ENCODE measurements at places on chromosomes 13 and 19.

DNA sequence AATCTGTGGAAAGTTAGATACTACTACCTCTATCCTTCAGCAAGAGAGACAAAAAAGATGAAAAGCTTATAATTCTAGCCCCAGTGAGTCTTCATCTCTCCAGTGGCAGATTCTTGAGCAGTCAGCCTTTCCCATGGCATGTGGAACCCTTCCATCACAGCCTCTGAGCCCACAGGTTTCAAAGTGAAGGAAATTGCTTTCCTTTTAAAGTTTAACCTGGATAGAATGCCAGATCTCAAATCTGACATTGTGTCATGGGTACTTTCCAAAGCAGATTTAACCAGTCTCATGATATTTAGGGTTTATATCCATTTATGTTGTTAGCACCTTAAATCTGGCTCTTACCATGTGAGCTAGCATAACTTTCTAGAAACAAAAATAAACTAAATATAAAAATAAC, 39.3 kb downstream of the POLR1D start:
- no peak for DNase-seq

DNA sequence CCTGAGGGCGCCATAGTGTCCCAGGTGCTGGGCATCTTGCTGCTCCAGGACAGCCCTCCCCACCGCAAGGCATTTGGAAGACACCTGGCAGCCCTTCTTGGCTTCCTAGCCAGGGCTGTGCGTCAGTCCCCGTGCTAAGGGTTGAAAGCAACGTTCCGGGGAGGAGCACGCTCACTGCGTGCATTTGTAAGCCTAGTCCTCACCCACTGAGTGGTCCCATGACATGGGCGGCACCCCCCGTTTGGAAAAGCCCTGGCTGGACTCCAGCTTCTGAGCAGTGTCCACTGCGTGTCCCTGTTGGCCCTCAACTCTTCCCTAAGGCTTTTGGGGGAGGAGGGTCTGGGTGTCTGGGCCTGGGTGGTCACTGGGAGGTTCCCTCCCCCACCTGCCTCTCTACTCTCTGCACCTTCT, 76.3 kb upstream of the GPR183 start:
- no peak for DNase-seq

GRCh38 chr13:29707876-29708543, 112.5 kb upstream of the SLC7A1 start:
- no peak for DNase-seq

DNA sequence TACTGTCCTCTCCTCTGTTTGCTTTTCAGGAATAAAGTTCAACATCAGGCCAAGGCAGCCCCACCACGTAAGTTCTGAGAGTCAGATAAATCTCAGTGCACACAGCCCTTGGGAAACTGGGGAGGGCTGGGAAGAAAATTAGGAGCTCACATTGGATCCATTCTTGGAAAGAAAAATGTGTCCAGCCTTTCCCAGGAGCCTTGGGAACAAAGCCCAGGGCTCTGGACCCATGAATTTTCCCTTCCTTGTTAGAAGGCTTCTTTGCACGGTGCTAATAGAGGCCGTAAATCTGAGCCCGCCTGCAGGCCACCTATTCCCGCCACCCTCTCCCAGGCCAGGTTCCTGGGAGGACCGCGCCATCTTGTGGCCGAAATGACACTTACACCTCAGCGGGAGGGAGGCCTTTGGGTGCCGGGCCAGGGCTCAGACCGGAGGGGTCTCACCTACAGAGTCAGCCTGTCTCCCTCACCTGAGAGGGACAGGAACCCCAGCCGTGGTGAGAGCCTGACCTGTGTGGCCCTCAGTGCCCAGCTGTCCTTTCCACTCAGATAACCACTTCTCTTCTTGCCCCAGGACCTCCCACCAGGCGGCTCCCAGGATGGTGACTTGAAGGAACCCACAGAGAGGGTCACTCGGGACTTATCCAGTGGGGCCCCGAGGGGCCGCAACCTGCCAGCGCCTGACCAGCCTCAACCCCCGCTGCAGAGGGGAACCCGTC, 25.1 kb upstream of the KCTD15 start:
- peak; percentile 69 for DNase-seq

GRCh38 chr13:112448621-112449544, 72.7 kb downstream of the SPACA7 start:
- no peak for DNase-seq

DNA sequence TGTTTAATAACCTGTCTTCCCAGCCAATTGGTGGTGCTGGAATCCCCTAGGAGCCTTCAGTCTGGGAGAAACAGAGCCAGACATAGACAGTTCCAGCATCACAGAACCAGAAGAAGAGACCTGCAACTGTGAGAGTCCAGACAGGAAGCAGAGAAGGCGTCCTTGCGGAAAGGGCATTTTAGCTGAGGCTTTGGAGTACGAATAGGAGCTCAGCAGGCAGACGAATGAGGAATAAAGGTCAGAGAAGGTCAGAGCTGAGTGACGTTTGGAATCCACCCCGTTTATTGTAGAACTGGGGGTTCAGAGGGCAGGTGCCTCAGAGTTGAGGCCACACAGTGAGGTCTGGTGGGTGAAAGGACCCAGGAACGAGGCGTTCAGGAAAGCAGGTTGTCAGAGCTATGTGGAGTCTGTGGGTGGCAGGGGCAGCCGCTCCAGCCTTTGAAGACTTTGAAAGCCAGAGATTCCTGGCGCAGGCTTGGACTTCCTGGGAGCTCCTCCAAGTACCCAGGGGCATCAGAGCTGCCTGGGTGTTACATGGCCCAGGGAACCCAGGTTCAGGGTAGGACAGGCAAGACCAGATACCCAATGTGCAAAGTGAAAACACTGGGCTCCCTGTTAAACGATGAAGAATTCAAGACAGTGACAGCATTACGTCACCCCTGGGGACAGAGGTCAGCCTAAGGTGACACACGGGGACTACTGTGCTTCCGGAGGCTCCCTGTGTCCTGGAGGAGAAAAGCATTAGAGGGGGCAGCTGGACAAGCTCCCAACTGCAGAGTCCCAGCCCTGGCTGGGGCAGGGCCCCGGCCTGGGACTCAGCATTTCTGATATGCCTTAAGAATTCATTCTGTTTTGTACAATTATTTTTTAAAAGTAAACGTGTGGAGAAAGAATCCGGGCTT, 5.5 kb downstream of the ARRDC2 start:
- DNase-seq: no peak

- no peak for DNase-seq
These were observed 1730.9 kb downstream of the PCDH9 start for GRCh38 chr13:65499256-65499655.

- no peak for DNase-seq
These were observed 17.8 kb downstream of the GATAD2A start for GRCh38 chr19:19423322-19423721.

- no peak for DNase-seq
These were observed 104.7 kb upstream of the TSC22D1 start for GRCh38 chr13:44680746-44681355.

DNA sequence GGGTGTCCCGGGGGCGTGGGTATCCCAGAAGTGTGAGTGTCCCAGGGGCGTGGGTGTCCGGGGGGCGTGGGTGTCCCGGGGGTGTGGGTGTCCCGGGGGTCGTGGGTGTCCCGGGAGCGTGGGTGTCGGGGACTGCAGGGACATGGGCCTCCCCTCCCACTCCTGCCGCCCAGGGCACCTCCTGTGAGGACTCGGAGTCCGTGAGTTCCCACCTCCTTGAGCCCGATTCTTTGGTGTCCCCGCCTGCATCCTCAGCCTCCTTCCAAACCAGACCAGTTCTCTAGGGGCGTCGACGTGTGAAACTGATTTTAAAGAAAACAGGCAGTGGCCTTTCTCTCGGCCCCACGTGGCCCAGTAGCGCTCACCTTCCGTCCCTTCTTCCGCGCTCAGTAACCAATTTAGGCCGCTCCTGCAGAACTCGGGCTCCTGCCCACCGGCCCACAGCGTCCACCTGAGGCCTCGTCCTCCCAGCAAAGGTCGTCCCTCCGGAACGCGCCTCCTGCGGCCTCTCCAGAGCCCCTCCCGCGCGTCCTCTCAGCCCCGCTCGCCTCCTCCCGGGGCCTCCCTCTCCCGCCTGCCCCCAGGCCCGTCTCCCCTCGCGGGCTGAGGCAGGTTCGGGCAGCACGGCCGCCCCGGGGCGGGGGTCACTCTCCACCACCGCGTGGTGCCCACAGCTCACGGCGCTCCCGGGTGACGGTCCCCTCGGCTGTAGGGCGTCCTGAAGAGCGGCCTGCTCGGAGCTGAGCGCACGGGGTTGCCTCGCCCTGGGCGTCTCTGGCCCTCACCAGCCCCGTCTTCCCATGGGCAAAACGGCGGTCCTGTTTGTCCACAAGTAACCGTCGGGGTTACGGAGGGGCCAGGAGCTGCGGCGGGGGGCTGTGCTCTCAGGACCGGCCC, 3.8 kb downstream of the F7 start:
- no peak for DNase-seq

DNA sequence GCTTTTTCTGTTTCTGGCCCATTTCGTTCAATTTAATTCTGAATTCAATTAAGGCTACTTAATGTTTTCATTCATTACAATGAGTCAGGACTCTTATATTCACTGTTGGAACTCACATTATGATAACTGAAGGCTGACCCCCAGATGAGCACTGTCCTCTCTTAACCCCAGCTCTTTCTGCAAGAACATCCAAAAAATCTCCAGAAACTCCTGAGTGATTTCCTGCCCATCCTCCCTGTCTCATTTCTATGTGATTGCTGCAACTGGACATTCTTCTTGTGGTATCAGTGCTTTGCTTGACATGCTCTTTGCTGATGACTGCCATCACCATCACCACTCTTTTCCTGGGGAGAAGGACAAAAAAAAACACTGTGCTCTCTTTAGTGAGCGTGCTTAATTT, 240.3 kb downstream of the SPRY2 start:
- DNase-seq: no peak

- no peak for DNase-seq
These were observed 62.9 kb downstream of the LMO7 start for GRCh38 chr13:75699062-75699461.

GRCh38 chr13:90846936-90847335, 500.6 kb upstream of the MIR17HG start:
- no peak for DNase-seq

GRCh38 chr13:59607780-59608233, 555.9 kb downstream of the DIAPH3 start:
- DNase-seq: no peak

DNA sequence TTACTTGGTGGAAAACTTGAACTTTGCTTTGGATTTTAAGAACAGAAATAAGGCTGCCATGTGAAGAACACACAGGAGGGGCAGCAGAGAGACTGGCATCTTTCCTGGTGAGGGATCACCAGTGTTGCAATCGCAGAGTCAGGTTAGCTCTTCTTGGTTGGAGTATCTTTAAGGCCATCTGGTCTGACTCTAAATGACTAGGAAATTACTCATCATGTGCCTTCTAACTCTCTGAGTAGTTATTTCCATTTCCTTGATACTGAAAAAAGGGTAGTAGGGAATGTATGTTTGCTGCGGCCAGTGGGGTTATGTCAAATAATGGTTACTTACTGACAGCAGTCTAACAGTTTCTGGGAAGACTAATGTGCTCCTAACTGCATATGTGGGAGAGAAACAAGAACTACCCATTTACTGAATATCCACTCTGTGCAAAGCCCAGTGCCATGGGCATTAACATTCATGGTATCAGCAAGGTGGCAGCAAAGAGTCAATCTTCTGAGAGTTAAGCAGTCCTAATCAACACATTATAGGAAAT, 122.1 kb downstream of the COG6 start:
- no peak for DNase-seq

GRCh38 chr19:28638445-28638844, 574.5 kb downstream of the UQCRFS1 start:
- no peak for DNase-seq

DNA sequence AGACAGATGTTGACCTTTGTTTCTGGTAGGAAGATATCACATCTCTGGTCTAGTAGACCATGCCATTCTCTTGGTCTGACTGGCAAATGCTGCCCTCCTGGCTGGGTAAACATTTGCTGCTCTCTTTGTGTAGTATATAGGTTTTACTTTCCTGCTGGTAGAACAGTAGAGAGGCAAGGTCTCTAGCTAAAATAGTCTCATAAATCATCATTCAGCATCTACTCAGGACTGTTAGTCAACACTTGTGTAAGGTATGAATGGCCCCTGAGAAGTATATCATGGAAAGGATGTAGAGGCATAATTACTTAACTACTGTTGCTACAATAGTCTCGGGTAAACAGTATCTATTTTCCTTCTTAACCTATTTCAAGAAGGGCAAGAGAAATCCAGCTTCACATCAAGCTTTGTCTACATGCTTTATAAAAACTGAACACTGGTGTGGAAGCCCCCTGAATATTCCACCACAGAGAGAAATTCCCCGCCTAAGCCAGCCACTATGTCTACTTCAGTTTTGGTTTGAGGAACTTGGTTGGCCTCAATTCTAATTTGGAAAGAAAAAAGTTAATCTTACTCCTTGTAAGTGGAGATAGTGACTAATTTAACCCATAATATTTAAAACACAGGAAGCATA, 18.4 kb upstream of the MYCBP2 start:
- DNase-seq: peak; percentile 83

DNA sequence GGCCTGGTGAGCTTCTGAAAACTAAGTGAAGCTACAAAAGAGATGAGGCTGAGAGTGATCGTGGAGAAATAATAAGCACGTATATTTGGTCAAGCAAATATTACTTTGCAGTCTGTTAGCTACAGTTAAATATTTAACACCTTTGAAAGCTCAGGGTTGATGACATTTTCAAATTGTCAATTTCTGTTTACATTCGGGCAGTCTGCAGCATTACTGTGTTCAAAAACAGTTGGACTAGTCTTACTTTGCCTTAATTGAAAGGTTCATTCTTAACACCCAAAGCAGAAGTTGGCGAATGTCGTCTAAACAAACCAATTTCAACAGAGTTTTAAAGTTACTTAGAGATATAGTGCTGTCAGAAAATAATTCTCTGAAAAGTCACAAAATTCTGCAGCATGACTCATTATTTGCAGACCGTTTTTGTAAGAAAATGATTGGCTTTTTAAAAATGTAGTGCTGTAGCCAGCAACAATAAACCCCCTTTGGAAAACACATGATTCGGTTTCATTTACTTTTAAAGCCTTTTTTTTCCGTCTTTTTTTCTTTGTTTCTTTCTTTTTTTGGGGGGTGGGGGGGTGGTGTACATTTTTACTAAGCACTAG, 549.0 kb downstream of the GPC6 start:
- DNase-seq: no peak

GRCh38 chr13:112664501-112665203, 25.2 kb upstream of the ATP11A start:
- DNase-seq: no peak

DNA sequence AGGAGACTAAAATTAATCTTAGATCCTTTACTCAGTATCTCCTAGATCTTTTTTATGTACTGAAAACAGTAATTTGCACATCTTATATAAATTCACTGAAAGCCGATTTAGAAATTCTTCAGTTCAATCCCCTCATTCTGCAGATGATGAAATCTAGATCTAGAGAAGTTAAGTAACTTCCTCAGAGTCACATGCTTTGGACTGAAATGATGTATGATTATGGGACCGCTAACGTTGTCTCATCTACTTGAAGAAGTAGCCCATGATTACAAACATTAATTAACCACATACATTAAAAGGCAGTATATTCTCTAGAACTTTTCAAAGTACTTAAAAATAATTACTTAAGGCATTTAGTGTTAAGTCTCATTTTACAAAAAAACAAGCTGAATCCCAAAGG, 37.8 kb downstream of the ELF1 start:
- no peak for DNase-seq
